ENCODE measurements at places on chromosomes 5 and 9. TPM values are rescaled to one million over a fixed set of nuclear protein-coding genes. Genes with fewer than 3 reads are reported as not detected.
A peak's percentile ranks its signal among the peaks of the same experiment; 100 is the strongest.

DNA sequence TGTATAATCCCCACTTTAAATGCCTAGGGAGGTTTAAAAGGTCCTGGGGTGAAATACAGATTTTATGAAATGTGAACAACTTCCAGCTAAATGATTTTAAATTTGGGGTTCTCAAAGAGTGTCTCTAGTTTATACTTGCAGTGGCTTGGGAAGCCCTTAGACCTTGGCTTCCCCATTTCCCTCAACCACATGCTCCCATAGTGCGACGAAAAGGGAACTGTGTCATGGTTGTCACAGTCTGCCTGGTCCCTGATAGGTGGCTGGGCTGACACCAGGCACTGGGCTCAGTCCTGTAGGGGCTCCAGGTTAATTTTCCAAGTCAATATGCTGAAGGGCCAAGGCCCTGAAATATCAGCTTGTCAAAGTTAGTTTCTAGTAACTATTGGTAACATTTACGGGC lies 10.4 kb upstream of the CXCL14 start:
- DNase-seq = no peak

The ITGA2 gene
- 62.0 TPM for total RNA-seq

GRCh38 chr9:122827761-122828093 lies 661 bp downstream of the PDCL start:
- no peak for DNase-seq

DNA sequence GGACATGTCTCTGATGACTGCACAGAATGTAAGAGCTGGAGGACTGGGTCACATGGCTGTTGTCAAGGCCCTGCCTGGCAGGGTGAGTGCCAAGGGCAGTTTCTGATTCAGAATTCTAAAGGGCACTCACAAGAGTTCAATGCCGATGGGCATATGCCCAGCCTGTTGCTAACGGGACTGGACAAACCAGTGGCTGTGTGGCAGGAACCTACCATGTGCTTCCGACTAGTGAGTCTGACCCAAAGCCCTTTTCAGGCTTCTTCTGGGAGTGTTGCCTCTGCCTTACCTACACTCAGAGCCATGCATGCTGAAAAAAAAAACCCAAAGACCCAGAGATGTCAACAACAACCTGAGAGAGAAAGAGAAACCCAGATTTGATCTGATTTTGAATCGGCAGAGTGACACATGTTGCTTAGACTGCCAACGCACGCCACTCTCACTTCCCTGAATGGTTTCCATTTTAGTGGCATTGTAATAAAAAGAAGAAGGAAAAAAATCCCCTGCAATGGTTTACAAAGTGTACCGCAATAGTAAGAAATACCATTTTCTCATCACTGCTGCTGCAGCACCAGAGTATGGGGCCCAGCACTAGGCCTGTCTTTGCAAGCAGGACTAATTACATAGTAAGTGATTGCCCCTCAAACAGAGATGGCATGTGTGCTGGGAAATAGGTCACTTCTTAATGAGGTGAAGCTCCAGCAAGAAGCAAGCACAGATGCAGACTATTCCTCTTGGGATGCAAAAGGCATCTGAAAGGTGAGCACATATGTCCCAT lies 194.3 kb downstream of the PALM2AKAP2 start:
- no peak for DNase-seq

The CWC27 gene
- total RNA-seq = 18.4 TPM

The FAM153A gene
- 0.41 TPM for total RNA-seq

- no peak for DNase-seq
These were observed 125.9 kb downstream of the GADD45G start for GRCh38 chr9:89730715-89731114.

- no peak for DNase-seq
These were observed 10.5 kb upstream of the SHOC1 start for GRCh38 chr9:111805262-111805661.

The DMRTA1 gene
- 1.1 TPM for total RNA-seq

The YTHDC2 gene
- 20.4 TPM for total RNA-seq

- DNase-seq = no peak
These were observed 1.1 kb downstream of the FKBP15 start for GRCh38 chr9:113219969-113220368.

DNA sequence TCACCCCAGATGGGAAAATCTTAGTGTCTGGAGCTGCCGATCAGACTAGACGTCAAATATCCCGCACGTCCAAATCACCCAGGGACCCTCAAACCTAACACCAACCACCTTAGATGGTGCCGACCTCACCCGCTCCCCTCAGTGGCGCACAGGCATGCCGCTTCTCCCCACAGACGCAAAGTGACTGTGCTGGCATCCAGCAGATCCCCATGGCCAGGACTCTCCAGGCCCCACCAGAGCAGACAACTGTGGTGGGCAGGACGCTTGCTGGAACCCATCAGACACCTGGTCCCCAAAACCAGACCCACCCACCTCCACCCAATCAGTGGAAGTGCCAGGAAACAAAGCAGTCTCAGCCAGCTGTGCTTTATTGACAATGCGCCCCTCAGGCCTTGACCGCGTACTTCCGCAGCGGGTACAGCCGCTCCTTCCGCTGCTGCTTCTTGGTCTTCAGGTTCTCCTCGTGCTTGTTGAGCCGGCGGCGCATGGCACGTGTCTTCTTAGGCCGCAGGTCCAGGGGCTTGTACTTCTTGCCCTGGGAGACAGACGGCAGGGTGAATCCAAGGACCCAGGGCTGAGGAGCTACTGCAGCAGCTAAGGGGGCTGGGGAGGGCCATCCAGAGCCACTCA lies 4.1 kb downstream of the RPL35 start:
- DNase-seq = no peak

DNA sequence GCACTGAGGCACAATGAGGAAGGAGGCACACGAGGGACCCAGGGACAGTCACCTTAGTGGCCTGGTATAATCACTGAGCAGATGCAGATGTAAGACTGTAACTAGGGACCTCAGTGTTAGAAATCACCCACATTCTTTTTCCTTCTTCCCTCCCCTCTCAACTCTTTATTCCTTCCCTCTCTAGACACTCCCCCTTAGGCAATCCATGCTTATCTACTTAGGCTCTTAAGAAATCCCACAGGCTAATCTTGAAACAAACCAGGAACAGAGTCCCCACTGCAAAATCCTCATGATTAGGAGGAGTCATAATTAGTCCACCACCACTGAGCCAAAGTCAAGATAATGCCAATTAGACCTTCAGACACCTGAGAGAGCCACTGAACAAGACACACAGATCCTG lies 84.7 kb downstream of the ELAVL2 start:
- no peak for DNase-seq

The TDRD7 gene
- total RNA-seq = 11.0 TPM

- no peak for DNase-seq
These were observed 8.3 kb upstream of the SPATA31C1 start for GRCh38 chr9:87909310-87910041.

GRCh38 chr9:3793971-3794383 lies 268.2 kb upstream of the RFX3 start:
- peak; percentile 56 for DNase-seq

The IGFBPL1 gene
- 2.5 TPM for total RNA-seq

The DIAPH1 gene
- 99.7 TPM for total RNA-seq

The ARHGEF37 gene
- total RNA-seq = 5.5 TPM

DNA sequence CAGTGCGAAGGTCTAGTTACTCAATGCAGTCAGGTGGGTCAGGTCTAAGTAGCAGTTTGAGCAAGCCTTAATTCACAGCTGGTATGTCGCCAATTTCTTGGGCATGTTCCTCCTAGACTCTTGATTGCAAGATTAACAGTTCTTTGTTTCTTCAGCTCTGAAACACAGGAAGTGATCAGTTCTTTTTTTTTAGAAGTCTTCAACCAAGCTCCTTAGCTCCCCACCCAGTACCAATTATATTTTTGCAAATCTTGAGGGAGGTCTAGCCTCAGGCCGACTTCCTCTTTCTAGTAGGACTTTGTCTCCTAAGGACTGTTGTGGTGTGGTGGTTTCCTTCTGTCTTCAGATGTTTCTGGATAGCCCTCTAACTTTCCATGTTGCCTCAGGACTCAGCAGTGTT lies 2054.2 kb downstream of the MAT2B start:
- no peak for DNase-seq

The GALNT12 gene
- total RNA-seq = 10.2 TPM

GRCh38 chr5:157038568-157039187 lies 20.2 kb downstream of the HAVCR1 start:
- DNase-seq = peak; percentile 50

The CBY3 gene
- not detected for total RNA-seq

- DNase-seq = no peak
These were observed 16.1 kb downstream of the FBP1 start for GRCh38 chr9:94623253-94623652.

The BTNL3 gene
- total RNA-seq = not detected

The ZNF454 gene
- 5.8 TPM for total RNA-seq

The MTREX gene
- 35.7 TPM for total RNA-seq

DNA sequence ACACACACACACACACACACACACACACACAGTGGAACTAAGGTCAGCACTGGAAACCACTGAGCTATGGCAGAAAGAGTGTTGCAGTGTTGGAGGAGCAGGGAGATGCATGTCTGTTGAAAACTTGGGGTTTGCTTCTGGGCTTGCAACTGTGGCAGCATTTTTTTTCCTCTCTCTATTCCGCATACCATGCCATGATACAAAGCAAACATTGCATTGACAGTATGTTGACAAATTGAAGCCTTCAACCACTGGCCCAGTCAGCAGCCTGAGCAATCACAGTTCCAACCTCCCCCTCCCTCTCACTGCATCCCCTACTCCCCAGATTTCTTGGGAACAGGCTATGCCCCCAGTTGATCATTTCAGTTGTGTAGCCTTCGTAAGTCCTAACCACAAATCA lies 478.1 kb upstream of the WWC1 start:
- DNase-seq = no peak

The S1PR3 gene
- 1.9 TPM for total RNA-seq

- DNase-seq = no peak
These were observed 476.8 kb upstream of the PTGER4 start for GRCh38 chr5:40202814-40203440.

DNA sequence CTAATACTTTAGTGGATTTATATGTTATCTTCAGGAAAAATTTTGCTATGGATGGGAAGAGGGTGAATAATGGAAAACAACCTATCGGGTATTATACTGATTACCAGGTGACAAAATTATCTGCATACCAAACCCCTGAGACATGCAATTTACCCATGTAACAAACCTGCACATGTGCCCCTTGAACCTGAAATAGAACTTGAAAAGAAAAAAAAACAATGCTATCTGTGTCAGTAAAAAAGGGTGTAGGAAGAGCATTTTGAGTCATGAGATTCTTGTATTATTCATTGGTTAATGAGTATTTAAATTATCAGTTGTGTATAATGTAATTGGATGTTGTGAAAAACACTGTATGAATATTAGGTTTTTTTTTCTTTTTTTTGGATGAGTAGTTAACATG lies 75.4 kb downstream of the PRR16 start:
- DNase-seq = no peak

DNA sequence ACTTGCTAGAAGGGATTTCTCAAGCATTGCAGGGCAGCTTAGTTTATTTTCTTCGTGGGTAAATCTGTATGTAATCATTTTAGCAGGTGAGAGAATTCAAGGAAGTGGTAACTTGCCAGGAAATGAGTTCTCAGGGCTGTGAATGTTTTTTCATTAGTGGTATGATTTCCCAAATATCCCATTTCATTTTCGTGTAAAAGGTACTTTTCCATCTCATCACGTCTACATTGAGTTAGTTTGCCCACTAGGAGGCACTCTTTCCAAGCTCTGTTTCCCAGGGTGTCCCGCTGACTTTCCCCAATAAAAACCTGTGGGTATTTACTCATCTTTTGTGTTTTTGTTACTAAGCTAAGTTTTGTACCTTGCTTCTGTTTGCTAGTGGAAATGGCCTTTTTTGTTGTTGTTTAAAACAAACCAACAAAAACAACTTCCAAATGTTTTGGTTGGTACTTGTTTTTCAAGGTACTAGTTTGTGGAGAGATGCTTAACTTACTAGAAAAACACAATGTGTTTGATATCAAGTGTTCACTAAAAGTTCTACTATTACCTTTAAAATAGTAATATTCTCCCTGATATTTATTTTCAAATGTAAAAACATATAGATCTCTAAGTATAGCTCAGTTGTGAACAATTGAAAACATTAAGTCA lies 373.6 kb downstream of the ADGRV1 start:
- no peak for DNase-seq

The LECT2 gene
- total RNA-seq = not detected

DNA sequence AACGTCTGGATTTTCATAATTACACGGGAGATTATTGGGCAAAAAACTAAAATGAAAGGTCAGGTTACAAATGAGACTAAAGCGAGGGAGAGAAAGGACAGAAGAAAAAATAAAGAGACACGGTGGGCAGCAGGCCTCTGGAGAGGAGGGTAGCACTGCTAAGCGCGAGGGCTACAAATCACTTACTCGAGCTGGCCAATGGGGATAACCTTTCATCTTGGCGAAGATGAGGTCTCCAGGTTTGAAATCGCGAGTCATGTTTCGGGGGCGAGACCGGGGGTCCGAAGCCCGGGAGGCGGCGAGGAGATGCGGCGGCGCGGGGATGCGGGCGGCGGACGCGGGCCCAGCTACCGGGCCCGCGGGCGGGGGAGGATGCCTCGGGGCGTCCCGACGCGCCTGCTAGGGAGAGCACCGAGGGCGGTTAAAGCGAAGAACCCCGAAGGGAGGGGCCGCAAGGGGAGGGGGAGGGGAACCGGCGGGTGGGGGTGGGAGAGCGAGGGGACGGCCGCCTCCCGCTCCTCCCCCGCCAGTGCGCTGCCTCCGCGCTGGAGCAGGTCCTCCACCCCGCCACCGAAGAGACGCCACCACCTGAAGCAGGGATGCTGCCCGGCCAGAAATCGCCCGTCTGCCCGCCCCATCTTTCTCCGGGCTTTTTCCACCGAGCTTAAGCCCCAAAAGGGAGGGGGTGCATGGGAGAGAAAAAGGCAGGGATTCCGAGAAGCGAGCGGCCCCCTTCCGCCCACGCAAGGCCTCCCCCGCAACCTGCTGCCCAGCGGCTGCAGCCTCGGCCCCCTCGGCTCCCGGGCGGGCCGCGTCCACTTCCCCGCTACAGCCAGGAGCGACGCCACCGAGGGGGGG lies 610 bp downstream of the PSIP1 start:
- DNase-seq = no peak

DNA sequence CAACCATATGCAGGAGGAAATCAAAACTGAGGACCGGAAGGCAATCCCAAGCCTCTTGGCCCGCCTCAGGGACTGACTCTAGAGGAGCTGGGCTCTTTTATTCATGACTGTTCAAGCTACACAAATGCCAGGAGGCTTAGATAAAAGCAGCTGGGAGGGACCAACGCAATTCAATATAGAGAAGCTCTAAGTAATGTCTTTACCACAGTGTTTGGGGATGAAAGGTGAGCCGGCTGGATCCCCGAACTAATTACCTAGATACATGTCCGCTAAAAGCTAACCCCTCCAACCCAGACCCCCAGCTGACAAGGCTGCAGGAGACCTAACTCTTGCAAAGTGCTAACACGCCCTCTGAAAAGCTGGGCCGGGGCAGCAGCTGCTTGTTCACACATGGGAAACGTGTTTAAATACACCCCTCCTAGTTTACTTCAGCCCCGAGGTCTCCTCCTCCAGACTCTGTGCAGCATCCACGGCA lies 67.5 kb downstream of the TLE1 start:
- no peak for DNase-seq
